Activated CD4-positive, alpha-beta T cell treated with anti-CD3 and anti-CD28 coated beads for 4 hours (primary cell): ENCODE measurements at places on chromosomes 12 and 14.

DNA sequence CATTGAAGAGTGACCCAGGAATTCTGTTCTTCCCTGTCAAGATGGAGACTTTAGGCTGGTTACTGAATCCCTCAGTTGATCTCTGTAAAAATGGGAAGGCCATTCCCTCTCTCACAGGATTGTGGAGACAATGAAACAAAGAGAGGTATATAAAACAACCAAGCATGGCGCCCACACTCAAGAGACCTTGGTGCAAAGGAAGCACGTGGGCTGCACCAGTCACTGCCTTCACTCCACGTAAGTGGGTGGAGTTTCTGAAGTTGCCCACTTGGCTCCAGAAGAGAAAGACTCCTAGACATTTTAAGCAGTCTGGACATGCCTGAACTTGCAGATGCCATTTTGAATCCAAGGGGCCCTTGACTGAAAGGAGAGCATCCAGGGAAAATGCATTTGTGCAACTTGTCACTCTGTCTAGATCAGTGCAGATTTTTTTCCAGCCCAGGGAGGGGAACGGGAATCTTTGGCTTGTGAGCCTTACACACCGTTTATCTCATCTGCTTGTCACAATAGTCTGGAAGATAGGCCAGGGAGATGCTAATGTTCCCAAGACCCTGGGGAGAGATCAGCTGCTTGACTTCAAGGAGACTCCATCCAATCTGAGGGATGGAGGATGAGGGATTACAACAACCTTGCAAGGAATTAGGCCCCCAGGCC is 96.9 kb upstream of the TBX3 start:
- no peak for DNase-seq

DNA sequence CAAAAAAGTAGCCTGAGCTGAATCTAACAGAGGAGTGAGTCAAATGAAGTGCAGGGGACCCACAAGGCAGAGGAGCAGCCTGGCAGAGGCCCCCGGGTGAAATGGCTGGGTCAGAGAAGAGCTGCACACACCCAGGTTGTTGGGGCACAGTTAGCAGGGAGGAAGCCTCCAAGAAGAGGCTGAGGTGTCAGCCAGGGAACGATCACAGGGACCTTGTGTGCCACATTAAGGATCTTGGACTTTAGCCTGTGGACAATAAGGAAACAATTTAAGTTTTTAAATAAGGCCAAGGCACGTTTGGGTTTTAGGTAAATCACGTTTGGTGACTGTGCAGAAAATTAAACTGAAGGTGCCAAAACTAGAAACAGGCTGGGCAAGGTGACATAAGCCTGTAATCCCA is 35.1 kb downstream of the OR10P1 start:
- DNase-seq, result no peak

DNA sequence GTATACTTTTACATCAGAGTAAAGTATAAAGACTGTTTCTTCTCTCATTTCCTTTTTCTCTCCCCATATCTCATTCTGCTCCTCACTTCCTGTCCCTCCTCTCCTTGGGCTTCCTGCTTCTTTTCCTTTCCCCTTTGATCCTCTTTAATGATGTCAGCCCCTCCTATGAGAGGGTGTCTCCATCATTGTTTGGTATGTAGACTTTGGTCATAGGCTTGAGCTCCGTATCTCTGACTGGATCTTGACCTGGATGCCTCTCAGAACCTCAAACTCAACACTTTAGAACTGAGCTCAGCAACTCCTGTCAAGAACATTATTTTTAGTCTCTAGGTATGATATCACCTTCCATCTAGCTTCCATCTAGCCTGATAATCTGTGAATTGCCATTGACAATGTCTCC is 50.3 kb downstream of the AKAP6 start:
- DNase-seq, result no peak

GRCh38 chr14:58287607-58288042 is 10.7 kb upstream of the ARID4A start:
- no peak for DNase-seq
